ENCODE measurements at places on chromosomes 1 and 21. TPM values are rescaled to one million over a fixed set of nuclear protein-coding genes. Genes with fewer than 3 reads are reported as not detected.

The ICOSLG gene
- total RNA-seq: 0.22 TPM

The SLC22A15 gene
- 1.9 TPM for total RNA-seq

The OR10J1 gene
- total RNA-seq: not detected

The RGS8 gene
- total RNA-seq: 0.99 TPM

The DIPK1A gene
- total RNA-seq: 3.8 TPM

The RPTN gene
- total RNA-seq: not detected

The OR2M5 gene
- not detected for total RNA-seq

The CNIH4 gene
- total RNA-seq: 56.5 TPM

GRCh38 chr21:16441789-16442188, 712.0 kb downstream of the USP25 start:
- H3K36me3 ChIP-seq: no peaks in the 10 kb centered on the region
- no peak for DNase-seq
- no peaks in the 10 kb centered on the region for H3K27me3 ChIP-seq
- H3K27ac ChIP-seq: no peak overlapping the region
- no peaks in the 10 kb centered on the region for H3K4me1 ChIP-seq

DNA sequence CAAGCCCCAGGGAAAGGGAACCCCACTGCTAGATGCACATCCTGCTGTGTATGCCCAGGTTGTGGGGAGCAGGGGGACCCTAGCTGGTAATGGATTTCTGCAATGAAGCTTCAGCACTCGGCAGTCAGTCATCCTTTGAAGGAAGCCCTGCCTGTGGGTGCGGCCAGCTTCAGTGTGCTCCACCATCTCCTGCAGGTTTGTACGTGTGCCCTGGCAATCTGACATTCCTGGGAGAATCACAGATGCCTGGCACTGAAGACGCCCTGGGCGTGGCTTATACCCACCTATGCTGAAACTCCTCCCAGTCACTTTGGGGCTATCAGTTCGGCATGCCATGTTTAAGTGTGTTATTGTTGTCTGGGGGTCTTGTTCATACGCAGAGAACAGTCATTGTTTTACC, 6.8 kb downstream of the SPRR5 start:
- no peaks in the 10 kb centered on the region for H3K27me3 ChIP-seq
- no peaks in the 10 kb centered on the region for H3K36me3 ChIP-seq
- no peak overlapping the region for H3K4me3 ChIP-seq
- H3K27ac ChIP-seq: no peak overlapping the region
- no peaks in the 10 kb centered on the region for H3K4me1 ChIP-seq
- no peak for DNase-seq

DNA sequence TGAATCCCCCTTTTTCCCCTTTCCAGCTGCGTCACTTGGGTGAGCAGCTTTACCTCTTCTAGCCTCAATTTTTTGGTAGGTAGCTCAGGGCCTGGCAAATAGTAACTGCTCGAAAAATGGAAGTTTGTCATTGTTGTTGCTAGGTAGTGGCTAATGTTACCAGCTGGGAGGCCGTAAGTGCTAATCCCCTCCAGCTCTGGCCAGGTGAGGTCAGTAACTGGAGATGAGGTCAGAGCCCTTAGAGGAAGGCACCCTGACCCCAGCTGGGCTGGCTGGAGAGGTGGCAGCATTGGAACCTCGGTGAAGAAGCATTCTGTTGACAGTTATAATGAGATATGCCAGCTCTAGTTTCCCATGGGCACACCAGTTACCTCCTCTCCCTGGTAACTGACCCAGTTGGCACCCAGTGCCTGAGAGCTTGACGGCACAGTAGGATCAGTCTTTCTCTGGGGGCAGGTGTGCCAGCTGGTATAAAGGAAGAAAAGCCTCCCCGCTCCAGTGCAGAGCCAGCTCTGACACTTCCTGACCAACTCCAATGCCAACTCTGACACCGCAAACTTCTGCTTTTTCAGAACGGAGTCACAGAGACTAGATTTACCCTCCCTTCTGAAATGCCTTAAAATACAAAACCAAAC, 35.0 kb upstream of the SLC2A1 start:
- H3K4me3 ChIP-seq: no peak overlapping the region
- H3K4me1 ChIP-seq: peaks cover 12% of the 10 kb centered on the region
- no peaks in the 10 kb centered on the region for H3K27me3 ChIP-seq
- no peaks in the 10 kb centered on the region for H3K36me3 ChIP-seq

DNA sequence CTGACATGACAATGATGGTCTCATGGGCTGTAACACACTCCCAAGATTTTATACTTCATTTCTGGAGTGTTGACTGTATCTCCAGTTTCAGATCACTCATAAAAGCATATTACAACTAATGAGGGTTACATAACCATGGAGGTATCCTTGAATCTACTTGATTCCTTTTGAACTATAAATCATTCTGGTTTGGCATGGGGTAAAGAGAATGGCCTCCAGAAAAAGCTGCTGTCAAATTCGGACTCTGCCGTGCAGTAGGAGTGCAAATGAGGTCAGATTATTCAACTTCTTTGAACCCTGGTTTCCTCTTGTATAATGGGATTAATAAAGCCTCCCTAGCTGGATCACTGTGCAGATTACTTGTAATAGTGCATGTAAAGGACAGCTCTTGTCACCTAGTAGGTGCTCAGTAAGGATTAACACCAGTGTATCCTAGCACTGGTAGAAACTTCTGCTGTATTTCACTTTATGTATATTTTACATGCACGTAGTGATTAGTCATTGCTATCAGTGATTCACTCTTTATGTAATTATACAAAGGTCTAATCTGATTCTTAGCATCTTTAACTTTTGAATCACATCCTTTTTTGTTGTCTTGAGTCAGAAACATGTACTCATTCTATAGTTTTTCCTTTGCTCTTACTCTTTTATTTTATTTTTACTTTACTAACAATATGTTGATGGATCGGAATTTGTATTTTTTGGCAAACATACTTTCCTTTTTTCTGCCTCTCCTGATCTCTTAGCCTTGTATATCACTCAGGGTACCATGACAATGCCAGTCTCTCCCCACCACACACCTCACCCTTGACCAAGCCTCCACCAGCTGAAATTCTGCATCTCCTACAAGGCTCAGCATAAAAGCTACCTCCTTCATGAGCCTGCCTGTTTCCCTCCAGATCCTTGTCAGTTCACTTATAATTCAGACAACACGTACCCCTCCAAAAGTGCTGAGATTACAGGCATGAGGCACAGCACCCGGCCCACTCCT, 3.2 kb downstream of the LRRC8C start:
- peaks cover 30% of the 10 kb centered on the region for H3K27me3 ChIP-seq
- no peaks in the 10 kb centered on the region for H3K36me3 ChIP-seq
- no peak for DNase-seq
- H3K4me1 ChIP-seq: peaks cover 17% of the 10 kb centered on the region
- H3K27ac ChIP-seq: no peak overlapping the region

GRCh38 chr1:245946905-245947304, 560.2 kb downstream of the SMYD3 start:
- no peaks in the 10 kb centered on the region for H3K36me3 ChIP-seq
- no peak overlapping the region for H3K4me3 ChIP-seq
- peak; percentile 40 for DNase-seq
- no peak overlapping the region for H3K27ac ChIP-seq
- H3K4me1 ChIP-seq: peaks cover 5% of the 10 kb centered on the region
- H3K27me3 ChIP-seq: no peaks in the 10 kb centered on the region

- DNase-seq: no peak
- H3K27me3 ChIP-seq: peaks cover 18% of the 10 kb centered on the region
- H3K4me3 ChIP-seq: no peak overlapping the region
Measured at GRCh38 chr1:45200906-45201500, 5.4 kb downstream of the ZSWIM5 start.

DNA sequence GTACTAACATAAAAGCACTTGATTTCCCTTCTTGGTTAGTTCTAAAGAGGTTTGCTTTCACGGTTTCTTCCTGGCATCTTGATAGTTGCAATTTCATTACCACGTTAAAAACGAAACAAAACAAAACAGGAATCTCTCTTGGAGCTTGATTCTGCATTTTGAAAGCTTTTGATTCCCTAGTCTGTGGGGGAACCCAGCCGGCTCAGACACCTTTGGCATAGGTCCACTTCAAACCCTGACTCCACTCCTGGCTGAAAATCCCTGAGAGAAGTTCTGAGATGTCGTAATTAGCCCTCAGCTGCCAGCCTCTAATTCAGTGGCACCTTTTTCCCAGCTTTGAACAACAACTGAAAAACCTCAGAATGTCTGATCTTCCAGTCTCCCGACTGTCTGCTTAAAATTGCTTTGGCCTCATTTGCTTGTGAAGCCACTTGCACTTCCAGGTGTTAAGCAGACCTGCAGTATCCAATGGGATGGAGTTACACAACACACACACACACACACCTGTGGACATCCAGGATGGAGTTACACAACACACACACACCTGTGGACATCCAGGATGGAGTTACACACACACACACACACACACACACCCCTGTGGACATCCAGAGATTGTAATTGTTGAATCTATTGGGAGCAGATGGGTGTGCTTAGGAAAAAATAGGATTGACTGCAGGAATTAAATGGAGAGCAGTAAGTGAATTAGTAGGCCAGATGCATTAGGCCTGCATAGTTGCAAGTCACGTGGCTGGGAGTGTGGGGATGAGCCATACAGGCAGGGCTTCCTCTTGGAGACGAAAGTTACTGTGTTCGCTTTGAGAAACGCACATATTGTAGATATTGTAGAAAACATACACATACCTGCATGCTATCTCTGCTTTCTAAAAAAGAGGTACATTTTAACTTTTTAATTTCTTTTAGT, 285.6 kb upstream of the FMN2 start:
- no peak for DNase-seq
- H3K36me3 ChIP-seq: no peaks in the 10 kb centered on the region
- no peak overlapping the region for H3K27ac ChIP-seq
- H3K27me3 ChIP-seq: no peaks in the 10 kb centered on the region

DNA sequence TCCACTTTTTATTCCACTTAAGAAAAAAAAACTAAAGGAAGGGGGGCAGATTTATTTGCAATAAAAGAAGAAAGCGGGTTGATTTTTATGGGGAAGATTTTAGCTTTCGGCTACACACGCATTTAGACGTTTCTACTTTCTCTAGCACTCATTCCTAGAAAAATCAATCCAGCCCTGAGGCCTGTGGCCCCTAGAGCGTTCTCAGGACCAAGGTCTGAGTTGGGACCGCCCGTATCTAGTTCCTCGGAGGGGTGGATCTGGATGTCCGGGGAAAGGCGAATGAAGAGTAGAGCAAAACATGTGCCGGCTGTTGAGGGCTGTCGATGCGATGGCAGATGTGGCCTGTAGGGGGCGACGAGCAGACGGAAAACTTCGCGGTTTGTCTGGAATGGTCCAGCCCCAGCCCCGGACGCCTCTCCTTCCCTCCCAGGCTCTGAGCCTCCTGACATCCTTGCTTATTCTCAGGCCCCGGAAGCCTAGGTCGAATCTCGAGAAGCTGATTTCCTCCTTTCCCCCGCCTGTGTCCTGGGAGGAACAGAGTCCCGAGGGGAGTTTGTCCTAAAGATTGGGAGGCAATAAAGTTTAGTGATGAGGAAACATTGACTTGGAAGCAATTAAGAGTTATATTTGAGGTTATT, 5.2 kb downstream of the FOXD3 start:
- no peaks in the 10 kb centered on the region for H3K36me3 ChIP-seq
- H3K27me3 ChIP-seq: peaks cover 100% of the 10 kb centered on the region
- no peak overlapping the region for H3K4me3 ChIP-seq
- no peak overlapping the region for H3K27ac ChIP-seq
- peak; percentile 90 for DNase-seq
- H3K4me1 ChIP-seq: peaks cover 13% of the 10 kb centered on the region

GRCh38 chr21:20811702-20812101, 186.5 kb upstream of the NCAM2 start:
- no peaks in the 10 kb centered on the region for H3K36me3 ChIP-seq
- H3K4me1 ChIP-seq: no peaks in the 10 kb centered on the region
- no peak overlapping the region for H3K27ac ChIP-seq
- H3K27me3 ChIP-seq: no peaks in the 10 kb centered on the region
- no peak overlapping the region for H3K4me3 ChIP-seq
- no peak for DNase-seq

DNA sequence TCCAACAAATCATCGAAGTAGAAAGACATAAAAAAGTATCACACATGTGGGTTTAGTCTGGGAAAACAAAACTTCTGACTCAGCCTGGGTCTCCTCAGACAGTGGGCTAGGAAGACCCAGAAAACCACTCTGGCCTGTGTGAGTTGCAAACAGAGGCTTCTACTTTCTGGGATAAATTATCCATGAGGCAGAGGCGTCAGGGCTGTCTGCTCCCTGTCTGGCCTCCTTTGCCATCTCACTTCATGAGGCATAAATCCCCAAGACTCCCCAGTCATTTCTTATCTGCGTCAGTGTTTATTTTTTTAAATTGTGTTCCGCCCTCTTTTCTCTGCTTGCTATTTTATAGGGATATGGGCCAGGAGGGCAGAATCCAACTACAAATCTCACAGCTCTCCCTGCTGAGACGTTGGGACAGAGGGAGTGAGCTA, 80.6 kb upstream of the TRABD2B start:
- no peaks in the 10 kb centered on the region for H3K4me1 ChIP-seq
- H3K36me3 ChIP-seq: no peaks in the 10 kb centered on the region
- no peak for DNase-seq
- no peaks in the 10 kb centered on the region for H3K27me3 ChIP-seq
- no peak overlapping the region for H3K4me3 ChIP-seq

GRCh38 chr1:41361495-41362356, 492 bp downstream of the FOXO6 start:
- peaks cover 59% of the 10 kb centered on the region for H3K27me3 ChIP-seq
- peak; percentile 71 for DNase-seq
- peak overlapping the region; percentile 81 for H3K4me3 ChIP-seq
- H3K27ac ChIP-seq: no peak overlapping the region

GRCh38 chr1:201666645-201667044, 127.7 kb downstream of the NAV1 start:
- H3K4me1 ChIP-seq: peaks cover 9% of the 10 kb centered on the region
- no peaks in the 10 kb centered on the region for H3K27me3 ChIP-seq
- H3K4me3 ChIP-seq: no peak overlapping the region
- no peaks in the 10 kb centered on the region for H3K36me3 ChIP-seq

DNA sequence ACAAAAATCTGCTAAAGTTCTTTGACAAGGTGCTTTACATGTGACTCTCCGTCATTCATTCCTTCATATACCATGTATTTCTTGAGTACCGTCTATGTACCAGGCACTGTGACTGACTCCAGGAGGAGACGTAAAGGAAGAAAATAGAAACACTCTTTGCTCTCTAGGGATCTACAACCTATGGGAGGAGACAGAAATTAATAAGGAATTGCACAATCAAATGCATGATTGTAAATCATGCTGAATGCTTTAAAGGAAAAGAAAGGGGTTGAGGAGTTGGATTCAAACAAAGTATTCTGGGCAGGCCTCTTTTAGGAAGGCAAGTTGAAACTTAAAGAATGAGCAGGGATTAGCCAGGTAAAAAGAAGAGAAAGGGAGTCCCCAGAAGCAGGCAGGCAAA, 239.1 kb upstream of the FGGY start:
- no peak overlapping the region for H3K4me3 ChIP-seq
- H3K36me3 ChIP-seq: no peaks in the 10 kb centered on the region
- H3K4me1 ChIP-seq: peaks cover 18% of the 10 kb centered on the region
- no peaks in the 10 kb centered on the region for H3K27me3 ChIP-seq
- DNase-seq: no peak
- no peak overlapping the region for H3K27ac ChIP-seq

DNA sequence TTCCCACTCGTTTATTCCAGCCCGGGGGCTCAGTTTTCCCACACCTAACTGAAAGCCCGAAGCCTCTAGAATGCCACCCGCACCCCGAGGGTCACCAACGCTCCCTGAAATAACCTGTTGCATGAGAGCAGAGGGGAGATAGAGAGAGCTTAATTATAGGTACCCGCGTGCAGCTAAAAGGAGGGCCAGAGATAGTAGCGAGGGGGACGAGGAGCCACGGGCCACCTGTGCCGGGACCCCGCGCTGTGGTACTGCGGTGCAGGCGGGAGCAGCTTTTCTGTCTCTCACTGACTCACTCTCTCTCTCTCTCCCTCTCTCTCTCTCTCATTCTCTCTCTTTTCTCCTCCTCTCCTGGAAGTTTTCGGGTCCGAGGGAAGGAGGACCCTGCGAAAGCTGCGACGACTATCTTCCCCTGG, 716 bp downstream of the OLIG2 start:
- no peak overlapping the region for H3K27ac ChIP-seq
- H3K27me3 ChIP-seq: peaks cover 100% of the 10 kb centered on the region
- DNase-seq: no peak
- H3K4me1 ChIP-seq: peaks cover 18% of the 10 kb centered on the region
